Pancreas (tissue), 10 donors: ENCODE measurements at places on chromosomes 6 and 20. TPM values are rescaled to one million over a fixed set of nuclear protein-coding genes. Genes with fewer than 3 reads are reported as not detected.

LPIN3 gene
- 9.3 TPM for total RNA-seq

GRCh38 chr20:59141818-59142581 lies 21.6 kb upstream of the ZNF831 start:
- DNase-seq, result no peak

DNA sequence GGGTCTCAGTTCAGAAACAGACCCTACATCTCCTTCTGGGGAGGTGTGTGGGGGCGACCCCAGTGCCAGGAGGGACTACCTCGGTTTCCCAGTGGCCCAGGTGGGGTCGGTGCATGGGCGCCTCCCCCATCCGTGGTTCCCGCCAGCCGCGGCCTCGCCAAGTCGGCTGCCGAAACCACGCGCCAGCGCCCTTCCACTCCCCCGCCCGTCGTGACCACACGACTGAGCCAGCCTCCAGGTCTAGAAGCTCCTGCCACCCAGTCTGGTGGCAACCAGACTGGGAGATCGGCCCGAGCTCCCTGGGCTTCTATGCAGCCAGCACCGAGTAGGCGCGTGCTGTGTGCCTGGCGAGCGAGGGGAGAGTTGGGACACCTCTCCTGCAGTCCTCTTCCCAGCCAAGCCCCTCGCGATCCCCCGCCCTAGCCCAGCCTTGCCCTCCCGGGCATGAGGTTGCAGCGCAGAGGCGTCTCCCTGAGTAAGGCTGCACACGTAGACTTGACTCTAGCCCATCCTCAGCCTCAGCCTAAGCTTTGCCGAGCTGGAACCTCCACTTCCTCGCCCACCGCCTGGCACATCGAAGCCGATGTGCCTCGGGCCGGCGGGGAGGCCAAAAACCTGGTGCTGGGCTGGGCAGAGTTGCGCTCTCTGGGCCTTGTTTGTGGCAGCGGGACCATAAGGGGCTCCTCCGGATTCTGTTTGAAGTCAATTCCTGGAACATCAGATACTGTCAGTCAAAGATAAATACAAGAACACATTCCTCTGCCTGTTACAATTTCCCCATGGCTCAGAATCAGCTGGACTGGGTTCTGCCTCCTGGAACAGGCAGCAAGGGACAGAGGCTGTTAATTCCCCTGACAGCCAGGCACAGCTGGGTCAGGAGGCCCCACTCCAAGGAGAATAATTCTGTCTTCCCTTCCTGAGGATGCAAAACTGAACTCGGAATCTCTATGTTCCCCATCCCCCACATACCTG lies 1.5 kb upstream of the CPNE5 start:
- DNase-seq, result no peak

DNA sequence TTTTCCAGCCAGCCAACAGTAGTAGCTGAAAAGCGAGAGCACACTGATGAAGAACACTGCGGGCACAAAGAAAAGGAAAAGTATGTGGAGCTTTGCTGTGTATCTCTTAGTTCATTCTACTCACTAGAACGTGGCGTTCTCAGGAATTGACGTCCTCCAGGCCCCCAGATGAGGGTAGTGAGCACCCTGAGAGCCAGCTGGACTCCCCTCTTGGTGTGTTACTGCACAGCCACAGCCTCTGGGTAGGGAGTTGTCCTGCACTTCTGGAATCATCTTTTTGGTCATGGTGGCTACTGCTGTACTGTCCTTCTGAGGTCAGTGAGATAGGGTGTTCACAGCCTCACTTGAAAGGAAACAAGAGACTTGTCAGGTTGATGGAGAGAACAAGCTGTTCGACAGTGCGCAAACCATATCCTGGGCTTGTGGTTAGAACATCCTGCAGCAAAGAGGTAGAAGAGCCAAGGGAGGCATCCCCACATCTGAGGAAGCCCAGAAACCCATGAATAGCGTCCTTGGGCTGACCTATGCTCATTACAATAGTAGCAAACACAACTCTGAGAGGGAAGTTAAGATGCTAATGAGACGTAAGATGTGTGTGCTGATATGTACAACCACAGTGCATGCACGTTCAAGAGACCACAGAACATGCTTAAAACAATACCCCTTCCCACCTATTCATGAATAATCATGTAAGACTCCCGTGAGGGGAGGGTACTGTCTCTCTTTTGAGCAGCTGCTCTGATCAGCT lies 14.6 kb upstream of the HLA-F start:
- DNase-seq, result no peak

DNA sequence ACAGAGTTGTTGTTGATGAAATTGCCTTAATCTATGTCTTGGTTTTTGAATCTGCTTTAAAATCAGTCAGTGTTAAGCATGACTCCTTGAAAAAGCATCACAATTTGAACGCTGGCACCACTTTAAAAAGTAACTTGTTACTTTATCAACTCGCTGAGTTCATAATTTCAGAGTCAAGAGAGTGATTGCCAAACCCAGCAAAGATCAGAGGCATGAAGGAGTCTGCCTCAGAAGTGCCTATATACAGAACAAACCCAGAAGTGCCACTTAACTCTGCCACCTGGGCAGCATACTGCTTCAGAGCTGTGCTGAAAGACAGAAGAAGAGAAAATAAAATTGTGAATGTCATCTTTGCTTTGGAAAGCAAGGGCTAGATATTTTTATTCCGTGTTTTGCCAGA lies 73.6 kb upstream of the HCRTR2 start:
- no peak for DNase-seq

C6orf141 gene
- total RNA-seq, result 2.5 TPM

DNA sequence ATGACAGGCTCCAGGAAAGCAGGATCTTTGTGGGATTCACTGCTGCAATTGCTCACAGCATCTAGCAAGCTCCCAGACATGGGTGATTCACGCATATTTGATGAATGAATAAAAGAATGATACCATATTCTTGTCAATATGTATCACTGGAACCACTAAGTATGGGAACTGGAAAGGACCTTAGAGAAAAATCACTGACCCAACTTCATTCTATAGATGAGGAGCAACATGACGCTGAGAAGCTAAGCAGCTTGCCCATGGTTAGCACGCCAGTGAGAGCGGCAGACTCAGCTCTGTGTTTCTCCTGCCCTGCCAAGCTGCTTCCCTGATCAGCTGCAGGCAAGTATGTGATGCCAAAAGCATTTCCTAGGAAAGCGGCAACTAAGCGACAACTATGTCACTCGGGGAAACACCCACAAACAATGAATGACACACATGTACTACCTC lies 66.8 kb downstream of the PPP1R3G start:
- DNase-seq, result no peak

RHAG gene
- 0.28 TPM for total RNA-seq

DNA sequence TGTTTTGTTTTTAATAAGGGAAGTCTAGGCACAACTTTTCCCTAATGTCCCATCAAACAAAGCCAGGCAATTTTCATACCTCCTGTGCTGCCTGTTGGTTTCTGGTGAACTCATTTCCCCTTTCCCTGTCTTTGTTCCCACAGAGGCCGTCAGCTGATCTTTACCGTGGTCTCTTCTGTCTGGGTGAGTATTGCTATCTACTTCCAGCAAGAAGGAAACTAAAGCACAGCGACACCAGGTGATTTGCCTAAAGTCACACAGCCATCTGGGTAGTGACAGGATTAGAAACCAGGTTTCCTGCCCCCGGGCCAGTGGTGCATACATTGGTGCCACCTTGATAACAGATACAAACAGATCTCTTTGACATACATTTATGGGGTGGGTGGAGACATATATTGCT lies 59.6 kb downstream of the RAB44 start:
- DNase-seq, result no peak

DNA sequence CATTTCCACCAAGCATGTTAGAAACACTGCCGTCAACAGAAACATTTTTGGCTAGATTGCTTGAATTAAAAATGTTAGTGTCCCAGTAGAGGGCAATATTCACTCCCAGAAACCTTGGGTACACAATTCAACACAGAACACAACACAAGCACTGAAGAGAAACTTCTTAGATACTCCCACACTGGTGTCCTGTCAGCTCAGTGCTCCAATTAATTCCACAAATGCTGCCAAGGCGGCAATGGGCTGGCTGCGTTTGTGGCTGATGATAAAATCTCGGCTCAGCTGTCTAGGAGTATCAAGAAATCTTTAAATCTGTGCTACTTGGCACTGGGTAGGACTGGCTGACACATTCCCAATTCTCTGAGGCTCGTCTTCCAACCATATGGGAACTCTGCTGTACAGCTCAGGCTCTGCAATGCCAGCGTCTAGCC lies 39.3 kb downstream of the BEND3 start:
- no peak for DNase-seq

GRCh38 chr6:108807928-108808327 lies 40.3 kb upstream of the ARMC2 start:
- DNase-seq, result no peak

DNA sequence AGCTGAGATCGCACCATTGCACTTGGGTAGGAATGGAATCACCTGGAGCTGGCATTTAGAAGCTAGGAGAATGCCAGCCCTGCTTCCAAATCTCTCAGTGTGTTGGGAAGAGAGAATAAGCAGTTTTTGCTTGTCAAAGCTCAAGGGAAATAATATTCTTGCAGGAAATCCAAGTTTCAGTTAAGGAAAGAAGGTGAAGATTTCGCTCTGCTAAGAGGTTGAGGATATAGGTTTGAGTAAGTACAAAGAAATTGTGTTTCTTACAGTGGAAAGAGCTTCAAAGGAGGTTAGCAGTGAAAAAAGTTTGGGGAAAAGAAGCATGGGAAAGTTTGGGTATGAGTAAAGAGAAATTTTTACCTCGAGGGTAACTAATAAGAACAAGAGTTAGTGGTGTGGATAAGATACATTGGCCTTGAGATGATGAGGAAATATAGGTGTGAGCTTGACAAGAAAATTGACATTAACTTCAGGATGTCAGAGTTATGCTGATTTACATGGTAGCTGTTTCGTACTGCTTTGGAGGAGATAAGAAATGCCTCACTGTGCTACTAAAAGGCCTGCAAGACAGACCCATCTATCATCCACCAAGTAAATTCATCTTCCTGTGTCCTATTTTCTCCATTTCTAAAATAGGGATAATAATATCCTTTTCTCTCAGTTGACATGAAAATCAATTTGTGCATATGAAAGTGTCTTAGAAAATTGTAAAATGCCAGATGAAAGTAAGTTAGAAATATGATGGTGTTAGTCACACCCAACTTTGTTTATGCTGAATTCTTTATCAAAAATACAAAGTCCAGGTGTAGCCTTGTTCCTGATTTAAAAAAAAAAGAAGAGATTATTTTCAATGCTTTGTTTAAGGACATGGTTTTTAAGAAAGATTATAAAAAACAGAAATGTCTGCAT lies 12.8 kb upstream of the HINT3 start:
- DNase-seq, result no peak

DUSP15 gene
- total RNA-seq, result 1.6 TPM

DNA sequence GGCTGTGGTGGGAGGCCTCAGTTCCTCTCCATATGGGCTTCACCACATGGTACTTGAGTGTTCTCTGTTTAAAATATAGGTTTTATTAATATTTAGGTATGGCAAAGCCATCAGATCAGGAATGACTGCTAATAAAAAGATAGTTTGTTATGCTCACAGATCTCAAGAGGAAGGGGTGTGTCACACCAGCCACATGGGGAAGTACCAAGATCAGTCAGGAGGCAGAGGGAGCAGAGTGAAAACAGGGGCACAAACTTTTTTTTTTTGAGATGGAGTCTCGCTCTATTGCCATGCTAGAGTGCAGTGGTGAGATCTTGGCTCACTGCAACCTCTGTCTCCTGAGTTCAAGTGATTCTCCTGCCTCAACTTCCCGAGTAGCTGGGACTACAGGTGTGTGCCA lies 92.1 kb upstream of the GCM1 start:
- no peak for DNase-seq

- no peak for DNase-seq
These were observed 29.6 kb upstream of the SMIM26 start for GRCh38 chr20:18537651-18538050.

- no peak for DNase-seq
These were observed 72.0 kb upstream of the SCGN start for GRCh38 chr6:25579902-25580495.

HLA-F gene
- total RNA-seq, result 6.9 TPM

DNA sequence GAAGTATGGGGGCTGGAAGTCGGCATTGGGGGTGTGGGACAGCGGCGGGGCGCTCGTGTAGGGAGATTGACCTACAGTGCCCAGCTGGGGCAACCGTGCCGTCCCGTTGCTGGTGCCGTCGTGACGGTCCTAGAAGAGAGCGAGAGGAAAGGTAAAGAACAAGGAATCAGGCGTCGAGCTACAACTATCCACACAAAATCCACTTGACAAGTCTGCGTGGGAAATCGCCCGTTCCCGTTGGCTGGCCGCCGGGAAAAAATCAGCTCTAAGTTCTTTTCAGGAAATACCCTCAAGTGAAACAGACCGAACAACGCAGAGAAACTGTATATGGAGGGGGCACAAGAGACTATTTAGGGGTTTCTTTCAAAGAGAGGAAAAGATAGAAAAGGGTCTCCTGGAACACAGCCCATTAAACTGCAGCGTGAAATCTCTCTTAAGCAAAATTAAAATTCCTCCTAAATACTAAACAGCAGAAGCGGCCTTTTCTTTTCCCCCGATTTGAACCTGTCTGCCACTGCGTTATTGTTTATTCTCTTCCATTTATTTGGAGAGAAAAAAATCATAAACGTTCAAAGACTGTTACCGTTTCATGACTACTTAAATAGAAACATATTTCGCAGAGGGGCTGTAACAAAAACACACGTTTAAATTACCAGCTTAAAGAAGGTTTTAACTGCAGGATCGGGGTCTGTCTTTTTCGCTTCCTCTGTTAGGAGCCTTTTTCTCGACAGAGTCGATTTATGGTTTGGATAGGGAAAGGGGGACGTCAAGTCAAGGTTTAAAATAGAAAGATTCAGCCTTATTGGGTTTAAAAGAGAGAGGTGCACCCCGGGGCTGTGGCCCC lies 4.4 kb downstream of the TFAP2A start:
- no peak for DNase-seq

DNA sequence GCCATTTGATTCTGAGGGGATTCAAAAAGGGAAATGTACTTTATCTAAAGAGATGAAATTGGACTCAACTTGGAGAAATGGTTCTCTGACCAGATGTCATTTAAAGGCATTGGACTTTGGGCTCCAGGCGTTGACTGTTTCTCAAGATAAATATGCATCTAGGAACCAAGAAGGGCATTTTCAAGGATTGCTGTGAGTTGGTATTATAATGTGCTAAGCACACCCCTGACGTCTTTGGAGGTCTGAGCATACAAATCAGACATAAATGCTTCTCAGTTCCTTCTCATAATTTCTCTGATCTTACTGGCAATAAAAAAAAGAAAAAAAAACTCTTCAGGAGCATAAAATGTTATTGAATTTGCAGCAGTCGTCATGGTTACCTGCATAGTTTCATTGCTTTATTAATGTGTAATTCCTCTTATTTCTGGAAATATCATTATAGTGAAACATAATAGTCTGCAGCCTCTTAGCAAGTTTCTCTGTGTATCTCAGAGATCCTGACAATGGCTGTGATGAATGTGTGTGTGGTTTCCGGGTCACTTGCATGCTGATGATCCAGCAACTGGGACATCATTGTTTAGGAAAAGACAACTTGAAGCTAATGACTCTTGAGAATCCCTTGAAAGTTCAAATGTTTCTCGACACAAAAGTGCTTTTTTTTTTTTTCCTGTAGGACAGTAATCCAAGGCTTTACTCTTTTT lies 136.0 kb downstream of the AIG1 start:
- DNase-seq, result no peak

DNA sequence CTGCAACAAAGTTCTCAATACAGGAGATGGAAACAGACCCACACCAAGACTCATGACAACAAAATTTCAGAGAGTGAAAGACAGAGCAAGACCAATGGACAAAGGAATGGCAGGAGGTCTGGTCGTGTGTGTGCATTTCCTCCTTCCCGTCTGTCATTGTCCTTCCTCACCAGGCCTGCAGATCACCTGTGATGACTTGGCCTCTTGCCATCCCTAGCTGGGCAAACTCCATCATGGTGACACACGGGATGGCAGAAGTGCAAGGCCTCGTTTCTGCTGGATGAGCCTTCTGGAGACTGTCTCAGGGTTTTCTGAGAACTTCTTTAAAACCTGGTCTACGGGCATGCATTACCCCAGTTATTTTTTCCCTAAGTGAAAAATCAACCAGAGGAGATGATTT lies 49.2 kb downstream of the RPP21 start:
- DNase-seq, result no peak
